ENCODE measurements at places on chromosomes 11 and 22.

DNA sequence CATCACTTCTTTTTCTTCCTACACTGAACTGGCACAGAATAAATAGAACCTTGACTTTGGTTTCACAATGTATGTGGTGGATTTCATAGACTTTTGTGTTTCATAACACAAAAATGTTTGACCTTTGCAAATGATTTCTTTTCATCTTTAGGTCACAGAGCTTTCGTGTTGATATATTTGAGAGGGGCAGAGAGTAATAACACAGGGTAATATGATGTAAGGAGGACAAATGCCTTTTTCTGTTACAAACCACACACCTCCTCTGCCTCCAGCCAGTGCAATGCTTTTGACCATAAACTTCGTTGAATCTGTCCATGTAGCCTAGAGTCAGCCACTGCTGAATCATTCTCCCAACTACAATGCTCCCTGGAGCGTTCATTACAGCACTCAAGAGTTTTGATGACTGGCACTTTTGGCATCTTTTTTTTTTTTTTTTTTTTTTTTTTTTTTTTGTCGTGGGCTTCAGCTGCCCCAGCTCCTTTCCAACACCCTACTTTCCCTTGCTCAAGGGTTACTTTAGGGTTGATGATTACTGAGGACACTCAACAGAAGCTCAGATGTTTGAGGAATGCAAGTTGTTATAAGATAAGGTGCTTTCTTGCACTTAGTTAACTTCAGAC, 11.4 kb upstream of the CAT start:
- no peak for DNase-seq

GRCh38 chr11:78179459-78180071, 8.9 kb downstream of the KCTD21 start:
- DNase-seq, result no peak

GRCh38 chr22:19344420-19344819, 52.9 kb upstream of the CLTCL1 start:
- no peak for DNase-seq

DNA sequence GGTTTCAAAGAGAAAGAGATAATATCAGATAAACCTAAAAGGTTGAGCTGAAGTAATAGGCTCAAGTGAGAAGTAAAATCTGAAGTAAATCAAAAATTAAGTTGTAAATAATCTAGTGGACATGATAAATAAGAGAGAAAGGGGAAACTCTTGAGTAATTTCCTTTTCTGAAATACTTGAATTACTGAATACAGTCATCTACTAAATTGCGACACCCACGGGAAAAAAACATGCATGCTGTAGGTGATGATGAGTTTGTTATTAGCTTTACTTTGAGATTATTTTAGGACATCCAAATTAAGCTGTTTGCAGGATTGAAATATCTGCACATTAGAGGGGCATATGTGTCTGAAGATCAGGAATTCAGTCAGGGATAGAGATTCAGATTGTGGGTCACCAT, 50.0 kb upstream of the CARD18 start:
- DNase-seq, result no peak

- no peak for DNase-seq
Measured at GRCh38 chr22:35465109-35465701, 65.3 kb downstream of the MCM5 start.

- no peak for DNase-seq
Measured at GRCh38 chr11:31655483-31655882, 145.9 kb downstream of the ELP4 start.

- DNase-seq, result no peak
Measured at GRCh38 chr11:120810251-120810650, 213.7 kb upstream of the TBCEL start.

DNA sequence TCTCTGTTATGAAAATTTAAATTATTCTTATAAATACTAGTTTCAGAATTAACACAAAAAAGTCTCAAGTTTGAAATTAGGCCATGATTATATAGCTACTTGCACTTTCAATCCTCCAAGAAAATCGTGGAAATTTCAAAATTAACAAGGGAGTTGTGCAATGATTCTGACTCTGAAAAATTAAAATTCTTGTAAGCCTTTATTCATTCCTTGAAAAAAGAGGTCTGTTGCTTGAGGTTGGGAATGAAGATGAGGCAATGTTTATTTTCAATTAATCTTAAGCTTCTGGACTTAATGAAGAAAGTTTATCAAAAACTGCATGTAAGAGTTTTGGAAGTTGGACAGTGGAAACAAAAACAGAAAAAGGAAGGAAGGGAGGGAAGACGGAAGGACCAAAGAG, 128.2 kb upstream of the FIBIN start:
- no peak for DNase-seq

DNA sequence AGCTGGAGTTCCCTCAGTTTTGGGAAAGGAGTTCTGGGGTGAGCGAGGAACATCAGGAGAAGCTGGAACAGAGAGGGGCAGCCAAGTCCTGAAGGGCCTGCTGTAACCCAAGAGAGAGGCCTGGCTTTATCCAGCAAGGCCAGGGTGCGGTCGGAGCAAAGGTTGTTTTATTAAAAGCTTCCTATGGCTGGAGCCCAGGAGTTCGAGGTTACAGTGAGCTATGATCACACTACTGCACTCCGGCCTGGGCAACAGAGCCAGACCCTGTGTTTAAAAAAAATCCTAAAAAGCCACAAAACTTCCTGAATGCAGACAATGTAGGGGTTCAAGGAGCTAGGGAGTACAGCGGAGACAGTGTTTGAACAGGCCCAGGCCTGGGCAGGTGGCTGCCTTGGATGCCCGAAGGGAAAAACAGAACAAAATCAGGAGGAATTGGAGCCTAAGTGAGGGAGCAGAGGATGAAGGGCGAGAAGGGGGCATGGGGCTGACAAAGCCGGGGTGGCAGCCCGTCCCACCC, 22.2 kb upstream of the MALAT1 start:
- no peak for DNase-seq

DNA sequence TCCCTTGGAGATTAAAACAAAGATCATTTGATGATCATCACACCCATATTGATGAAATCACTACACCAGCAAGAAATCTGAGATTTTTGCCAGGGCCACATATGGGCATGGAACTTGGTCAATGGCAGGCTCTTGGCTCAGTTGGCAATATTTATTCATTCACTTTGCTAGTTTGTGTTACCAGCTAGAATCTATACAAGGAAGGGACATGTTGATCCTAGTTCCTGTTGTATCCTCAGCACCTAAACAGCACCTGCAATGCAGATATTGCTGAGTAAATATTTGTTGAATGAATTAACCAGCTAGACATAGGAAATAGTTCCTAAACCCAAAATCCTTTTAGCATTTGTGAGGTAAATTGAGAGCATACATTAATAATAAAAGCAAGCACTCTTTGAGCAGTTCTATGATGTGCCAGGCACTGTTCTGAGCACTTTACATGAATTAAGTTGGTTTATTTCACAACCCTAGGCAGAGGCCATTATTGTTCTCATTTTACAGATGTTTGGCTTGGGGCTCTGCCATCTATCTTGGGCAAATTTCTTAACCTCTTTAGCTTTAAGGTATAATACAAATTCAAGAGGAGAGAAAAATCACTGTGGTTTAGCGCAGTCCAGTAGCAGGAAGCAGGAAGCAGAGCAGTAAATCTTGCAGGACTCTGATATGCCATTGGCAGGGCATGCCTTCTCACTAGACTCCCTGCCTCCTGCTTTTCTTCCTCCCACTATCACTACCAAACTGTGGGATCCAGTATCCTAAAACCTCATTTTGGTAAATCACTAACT, 1.6 kb downstream of the TRIM68 start:
- no peak for DNase-seq

DNA sequence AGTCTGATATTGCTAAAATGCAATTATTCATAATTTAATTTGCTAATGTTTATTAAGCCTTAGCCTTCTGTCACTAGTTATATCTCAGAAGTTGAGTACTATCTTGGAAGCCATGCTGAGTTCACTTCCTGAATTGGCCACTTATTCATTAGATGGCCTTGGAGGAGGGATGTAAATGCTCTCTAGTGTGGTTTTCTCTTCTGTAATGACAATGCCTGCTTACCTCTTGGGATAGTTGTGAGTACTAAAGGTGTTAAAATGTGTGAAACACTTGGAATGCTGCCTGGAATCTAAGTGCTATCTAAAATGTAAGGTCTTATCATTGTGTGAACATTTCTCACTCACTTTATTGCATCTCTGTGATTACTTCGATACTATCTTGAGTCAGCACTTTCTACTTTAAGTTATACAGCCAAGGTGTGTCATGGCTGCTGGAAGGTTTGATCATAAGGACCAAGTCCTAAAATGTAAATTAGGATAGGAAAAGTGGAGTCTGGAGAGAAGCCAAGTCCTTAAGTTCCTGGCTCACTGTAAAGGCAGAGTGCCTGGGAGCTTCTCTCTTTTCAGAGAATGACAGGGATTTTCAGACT, 12.4 kb downstream of the GLYATL2 start:
- no peak for DNase-seq

GRCh38 chr11:4643076-4643475, 706 bp upstream of the OR51E1 start:
- no peak for DNase-seq

DNA sequence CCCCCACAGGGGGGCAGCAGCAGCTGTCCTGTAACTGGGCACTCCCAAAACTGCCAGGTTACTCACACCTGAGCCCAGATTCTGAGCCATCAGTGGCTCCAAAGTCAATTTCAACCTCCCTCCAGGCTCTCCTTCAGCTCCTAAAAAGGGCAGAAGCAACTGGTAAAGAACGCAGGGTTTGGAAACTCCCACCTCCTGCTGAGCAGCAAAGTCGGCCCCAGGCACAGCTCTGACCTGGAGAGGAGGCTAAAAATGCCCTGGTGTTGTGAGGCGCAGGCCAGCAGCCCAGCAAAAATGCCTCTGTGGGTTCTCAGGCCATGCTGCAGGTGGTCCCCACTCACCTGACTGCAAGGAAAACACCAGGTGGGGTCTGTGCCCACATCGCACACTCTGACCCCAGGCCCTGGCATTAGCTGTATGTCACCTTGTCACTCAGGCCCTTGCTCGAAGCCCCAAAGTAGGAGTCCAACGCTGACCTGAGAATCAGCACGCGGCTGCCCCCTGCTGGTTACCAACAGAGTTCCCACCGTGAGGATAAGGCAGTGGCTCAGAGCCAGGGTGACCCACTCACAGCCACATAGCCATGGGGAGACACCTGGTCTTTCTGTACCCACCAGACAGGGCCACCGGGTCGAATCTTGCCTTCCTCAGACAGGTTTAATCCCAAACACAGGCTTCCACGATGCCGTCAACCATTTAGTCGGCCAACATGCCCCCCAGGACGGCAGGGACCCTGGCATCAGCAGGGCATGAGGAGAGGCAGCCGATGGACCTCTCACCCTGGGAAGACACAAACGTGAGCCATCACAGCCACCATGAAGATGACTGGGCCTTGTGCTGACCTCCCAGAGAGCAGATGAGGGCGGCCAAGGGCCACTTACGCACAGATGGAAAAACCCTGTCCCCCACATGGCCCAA, 11.1 kb downstream of the POLR3H start:
- peak; percentile 65 for DNase-seq

GRCh38 chr11:28512143-28512756, 404.1 kb downstream of the METTL15 start:
- DNase-seq, result no peak

DNA sequence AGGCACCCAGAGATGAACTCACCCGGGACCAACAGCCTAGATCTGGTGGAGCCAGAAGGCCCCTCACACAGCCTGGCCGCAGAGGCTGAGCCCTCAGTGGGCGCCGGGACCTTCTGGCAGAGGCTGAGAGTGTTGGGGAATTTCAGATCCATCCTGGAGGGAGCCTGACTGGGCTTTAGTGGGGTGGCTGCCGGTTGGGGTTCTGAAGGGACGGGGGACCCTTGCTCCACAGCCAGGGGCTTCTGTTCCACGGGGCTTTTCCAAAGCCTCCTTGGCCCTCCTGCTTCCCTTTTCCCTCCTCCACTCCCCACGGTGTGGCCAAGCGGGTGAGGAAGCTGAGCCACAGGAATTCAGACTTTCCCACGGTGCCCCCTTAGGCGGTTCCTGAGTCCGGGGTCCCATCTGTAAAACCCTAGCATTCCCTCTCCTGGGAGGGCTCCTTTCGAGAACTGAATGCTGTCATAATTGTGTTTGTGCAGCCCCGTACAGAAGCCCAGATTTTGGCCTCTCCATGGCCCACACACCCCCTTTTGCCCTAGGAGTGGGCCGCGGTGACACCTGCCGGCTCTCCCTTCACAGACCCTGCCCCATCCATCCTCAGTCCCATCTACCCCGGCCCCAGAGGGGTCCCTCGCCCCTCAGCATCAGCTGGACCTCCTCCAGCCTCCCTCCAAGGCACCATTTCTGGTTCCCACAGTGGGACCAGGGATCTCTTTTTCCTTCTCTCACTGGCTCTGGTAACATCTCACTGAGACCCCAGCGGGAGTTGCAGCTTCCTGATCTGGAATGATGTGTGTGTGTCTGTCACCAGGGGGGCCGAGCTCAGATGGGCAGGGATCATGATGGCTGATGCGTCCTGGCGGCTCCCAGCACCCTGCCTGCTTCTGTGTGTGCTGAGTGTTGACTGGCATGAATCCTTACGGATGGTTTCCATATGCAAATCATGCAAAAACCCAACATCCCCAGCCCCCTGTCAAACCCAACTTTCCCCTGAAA, 1048.4 kb downstream of the TBC1D22A start:
- DNase-seq, result no peak

DNA sequence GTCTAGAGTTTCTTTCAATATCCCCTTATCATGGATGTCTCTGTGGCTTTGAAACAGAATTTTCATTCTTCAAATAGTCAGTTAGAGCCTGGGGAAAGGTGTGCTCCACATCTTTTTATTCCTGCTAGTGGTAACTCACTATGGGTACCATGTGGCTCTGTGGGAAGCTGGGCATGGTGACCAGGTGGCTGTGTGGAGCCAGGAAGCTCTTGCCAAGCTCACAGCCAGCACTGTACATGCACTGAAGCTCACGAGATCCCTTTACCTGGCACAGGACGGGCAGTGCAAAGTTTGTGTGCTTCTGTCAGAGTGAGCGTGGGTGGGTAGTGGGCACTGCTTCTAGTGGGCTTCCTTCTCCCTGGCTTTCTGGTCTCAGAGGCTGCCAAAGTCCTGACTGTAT, 6.3 kb upstream of the KDM4F start:
- DNase-seq, result no peak

DNA sequence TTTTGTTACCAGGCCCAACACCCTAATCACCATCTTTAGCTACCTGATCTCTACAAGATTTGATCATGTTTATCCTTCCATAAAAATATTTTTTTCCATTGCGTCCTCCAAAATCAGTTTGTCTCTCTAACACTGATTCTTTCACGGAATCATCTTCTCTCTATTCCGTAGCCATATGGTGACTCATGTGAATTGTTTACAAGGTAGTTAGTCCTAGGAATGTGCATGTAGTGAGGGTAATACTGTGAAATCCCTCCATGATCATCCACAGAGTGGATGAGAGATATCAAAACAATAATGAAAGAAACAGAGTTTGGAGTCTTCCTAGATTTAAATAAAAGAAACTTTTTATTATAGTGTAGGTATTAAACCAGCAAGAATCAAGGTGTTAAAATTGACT, 230.2 kb downstream of the METTL15 start:
- DNase-seq, result no peak

DNA sequence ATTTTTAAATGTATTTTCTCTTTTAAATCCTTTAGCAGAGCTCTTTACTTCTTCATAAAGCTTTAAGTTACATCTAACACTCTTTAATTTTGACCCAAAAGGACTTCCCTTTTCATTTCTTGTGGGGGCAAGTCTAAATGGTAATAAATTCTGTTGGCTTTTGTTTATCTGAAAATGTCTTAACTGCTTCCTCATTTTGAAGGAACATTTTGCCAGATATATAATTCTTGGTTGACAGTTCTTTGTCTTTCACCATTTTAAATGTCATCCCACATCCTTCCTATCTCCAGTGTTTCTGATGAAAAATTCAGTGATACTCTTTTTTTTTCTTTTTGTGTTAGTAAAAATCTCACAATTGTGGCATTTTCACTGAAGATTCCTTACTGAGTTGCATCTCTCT, 44.7 kb upstream of the ZBTB44 start:
- DNase-seq, result no peak

- DNase-seq, result no peak
Measured at GRCh38 chr11:67691149-67691548, 16.7 kb upstream of the ALDH3B2 start.

Measured in CD4-positive, alpha-beta T cell treated with Interleukin-4 for 1 hour (primary cell).